ENCODE measurements at places on chromosomes 4 and X.
A peak's percentile ranks its signal among the peaks of the same experiment; 100 is the strongest.

DNA sequence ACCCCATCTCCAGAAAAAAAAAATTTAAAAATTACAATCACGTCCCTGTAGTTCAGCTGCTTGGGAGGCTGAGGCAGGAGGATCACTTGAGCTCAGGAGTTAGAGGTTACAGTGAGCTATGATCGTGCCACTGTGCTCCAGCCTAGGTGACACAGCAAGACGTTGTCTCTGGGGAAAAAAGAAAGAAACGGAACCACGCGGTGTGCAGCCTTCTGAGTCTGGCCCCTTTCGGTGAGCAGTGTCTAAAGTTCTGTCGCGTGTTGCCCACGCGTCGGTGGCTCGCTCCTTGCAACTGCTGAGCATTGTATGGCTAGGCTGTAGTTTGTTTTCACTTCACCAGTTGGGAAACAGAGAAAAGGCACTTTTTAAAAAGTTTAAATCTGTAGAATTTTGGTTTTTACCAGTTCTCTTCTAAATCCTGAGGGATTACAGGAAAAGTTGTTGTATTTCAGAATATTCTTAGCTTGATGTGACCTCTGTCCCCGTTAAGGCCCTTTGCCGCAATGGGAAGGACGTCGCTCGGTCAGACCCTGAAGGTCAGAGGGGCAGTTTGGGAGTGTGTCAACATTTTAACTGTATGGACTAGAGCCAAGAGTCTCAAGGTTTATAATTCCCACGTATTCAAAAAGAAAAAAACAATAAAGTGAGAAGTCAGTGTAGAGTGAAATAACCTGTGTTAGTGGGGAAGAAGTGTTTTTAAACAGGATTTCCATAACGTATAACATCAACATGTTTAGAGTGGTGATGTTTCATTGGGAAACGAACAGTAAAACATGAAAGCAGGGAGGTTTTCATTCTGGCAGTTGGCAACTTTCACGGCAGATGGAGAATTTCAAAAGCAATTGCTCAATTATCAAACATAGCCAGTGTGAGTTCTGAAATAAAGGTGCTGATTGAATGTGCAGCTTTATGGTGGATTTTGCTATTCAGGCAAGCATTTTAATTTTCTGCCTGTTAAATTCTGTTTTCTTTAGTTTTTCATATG is 45.8 kb upstream of the MSANTD1 start:
- peak; percentile 9 for DNase-seq

DNA sequence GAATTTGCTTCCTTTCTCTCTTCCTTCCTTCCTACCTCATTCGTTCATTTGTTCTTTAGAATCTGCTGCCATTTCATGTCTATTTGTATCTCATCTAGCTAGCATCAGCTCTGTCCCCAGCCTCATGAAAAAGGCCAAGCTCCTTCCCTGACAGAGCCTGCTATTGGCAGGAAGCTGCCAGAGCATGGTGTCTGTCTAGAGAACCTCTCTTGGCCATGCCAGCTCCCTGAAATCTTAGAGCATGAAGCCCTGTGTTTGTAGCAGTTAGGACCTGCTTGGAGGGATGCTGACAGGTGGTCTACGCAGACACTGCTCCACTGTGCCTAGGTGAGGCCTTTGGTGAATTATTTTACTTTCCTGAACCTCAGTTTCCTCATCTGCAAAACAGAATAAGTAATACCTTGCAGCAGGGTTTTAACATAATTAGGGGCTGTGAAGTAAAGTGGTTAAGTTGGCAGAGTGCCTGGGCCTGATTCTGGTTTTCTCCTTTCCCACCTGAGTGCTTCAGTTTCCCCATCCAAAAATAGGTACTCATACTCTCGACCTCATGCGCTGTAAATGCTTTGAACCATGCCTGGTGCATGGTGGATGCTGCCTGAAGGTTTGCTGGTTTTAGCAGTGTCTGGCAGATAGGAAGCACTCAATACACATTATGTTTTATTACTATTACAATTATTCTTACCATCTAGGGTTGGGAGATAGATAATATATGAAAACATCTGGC is 4.7 kb downstream of the PTTG2 start:
- DNase-seq = no peak

- DNase-seq = no peak
Measured at GRCh38 chr4:2436301-2436700, 17.5 kb downstream of the CFAP99 start.

DNA sequence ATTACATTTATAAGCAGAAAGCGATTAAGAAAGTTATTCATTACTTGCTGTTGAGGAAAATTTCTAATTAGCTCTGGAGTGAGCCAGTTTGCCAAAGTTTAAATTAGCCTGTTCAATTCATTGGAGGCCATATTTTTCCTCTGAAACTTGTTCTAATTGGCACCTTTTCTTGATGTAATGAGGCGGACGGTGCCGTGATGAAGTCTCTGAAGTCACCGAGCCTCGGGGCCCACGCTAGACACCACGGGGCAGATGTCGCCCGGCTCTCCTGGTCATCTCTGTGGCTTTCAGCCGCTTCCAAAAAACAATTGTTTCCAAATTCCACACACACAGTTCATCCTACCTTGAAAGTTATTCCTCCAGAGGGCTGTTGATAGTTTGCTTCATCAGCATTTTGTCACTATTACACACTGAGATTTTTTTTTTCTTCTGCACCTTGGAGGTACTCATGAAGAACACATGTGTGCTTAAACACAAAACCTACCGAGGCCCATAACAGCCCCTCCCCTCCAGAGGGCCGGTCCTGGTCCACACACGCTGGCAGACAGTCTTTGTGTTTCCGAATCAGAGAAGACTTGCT is 3.9 kb upstream of the CTAG2 start:
- DNase-seq = no peak

DNA sequence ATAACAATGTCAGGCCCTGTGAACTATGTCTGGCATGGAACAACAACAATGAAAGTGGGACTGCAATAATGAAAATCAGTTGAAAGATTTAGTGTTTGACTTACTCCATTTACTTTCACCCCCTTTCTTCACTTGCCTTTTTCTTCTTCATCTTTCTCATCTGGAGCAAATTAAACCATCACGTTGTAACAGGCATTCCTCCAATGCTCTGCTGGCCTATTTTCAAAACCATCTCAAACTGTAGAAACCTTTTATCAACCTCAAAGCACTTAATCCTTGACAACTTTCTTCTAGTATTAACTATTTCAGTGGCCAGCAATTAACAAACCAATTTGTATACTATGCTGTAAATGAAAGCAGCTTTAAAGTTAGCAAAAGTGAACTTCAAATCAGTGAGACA is 8.3 kb downstream of the KLHL13 start:
- DNase-seq = no peak

GRCh38 chr4:36026348-36026880 is 217.9 kb downstream of the ARAP2 start:
- no peak for DNase-seq
